ENCODE measurements at places on chromosomes 2 and 18. TPM values are rescaled to one million over a fixed set of nuclear protein-coding genes. Genes with fewer than 3 reads are reported as not detected.
A peak's percentile ranks its signal among the peaks of the same experiment; 100 is the strongest.

DNA sequence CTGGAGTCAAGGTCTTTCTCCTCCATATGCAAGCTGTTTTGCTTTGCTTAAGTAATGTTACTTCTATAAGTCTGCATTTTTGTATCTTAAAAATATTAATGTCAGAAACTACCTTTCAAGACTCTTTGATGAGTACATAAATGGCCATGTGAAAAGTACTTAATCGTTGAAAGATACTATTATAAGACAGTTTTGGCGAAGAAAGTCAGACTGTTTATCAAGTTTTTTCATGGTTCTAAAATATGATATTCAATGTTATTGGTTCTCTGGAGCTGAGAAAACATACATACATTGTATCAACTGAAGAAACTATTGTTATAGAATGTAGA lies 25.1 kb downstream of the FBXO48 start:
- DNase-seq, result no peak
- peaks cover 46% of the 10 kb centered on the region for H3K4me1 ChIP-seq
- no peaks in the 10 kb centered on the region for H3K27me3 ChIP-seq
- peak overlapping the region; percentile 95 for H3K27ac ChIP-seq
- H3K4me3 ChIP-seq, result no peak overlapping the region

DNA sequence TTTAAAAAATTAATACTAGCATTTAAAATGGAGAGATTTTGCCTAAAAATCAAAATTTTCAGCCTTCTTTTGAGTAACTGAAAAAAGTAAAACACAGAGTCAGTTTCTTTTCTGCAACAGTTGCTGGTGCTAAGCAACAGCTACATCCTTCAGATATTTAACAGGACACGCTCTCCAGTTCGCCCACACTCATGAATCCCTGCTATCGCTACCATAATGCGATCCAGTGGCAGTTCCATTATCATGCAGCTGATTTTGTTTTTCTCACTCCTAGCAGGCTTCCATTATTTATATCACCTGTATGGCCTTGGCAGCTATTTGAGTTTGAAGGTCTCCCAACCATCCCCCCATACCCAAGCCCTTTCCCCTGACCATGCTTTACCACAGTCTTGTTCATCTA lies 93.1 kb upstream of the NCKAP5 start:
- no peak overlapping the region for H3K4me3 ChIP-seq
- no peak for DNase-seq
- no peaks in the 10 kb centered on the region for H3K36me3 ChIP-seq
- H3K27me3 ChIP-seq, result peaks cover 2% of the 10 kb centered on the region
- no peaks in the 10 kb centered on the region for H3K4me1 ChIP-seq
- H3K27ac ChIP-seq, result no peak overlapping the region

DNA sequence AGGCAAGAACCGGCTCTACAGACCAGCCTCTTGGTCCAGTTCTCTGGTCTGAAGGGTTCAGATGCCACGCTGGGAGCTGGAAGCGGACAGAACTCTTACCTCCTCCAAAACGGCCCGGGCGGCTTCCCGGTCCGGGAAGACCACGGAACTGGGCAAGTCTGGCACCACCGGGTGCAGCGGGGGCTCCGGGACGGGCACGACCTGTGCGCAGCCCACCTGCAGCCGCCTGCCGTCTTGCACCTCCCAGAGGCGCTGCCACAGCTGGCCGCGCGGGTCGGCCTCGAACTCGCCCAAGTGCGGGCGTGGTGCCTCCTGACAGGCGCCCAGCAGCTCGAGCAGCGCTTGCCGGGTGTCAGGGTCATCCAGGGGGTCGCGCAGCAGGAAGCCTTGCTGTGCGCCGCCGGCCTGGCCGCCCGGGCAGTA lies 773 bp downstream of the CMPK2 start:
- no peak overlapping the region for H3K27ac ChIP-seq
- peak overlapping the region; percentile 64 for H3K4me3 ChIP-seq
- DNase-seq, result no peak
- peaks cover 13% of the 10 kb centered on the region for H3K36me3 ChIP-seq

DNA sequence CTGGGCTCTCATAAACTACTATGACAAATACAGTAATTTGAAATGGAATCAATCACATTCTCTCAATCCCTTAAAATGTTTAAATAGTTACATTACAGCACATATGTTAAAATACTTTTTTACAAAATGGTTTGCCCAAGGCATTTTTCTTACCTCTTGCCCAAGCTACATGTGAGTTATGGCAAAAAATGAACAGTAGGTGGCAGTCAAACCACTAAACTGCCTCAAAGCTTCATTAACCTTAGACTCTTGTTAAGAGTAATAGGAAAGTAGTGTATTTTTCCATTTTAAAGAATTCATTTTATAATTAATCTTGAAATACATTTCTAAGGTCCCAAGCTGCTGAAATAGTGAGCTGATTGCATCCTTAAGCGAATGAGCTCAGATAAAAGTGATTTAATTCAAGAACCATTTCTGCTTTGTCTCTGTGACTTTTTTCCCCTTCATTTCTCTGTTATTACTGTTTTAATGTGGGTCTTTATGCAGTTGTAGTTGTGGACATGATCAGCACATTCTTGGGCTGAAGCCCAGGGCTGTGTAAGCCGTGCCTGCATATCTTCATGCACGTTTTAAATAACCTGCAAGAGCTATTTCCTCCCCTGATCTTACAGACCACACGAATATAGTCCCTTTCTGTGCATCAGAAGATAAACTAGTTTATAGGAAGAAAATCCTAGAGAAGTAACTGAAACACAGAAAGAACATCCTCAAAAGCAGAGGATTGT lies 311.8 kb downstream of the LNPK start:
- H3K27me3 ChIP-seq, result peaks cover 1% of the 10 kb centered on the region
- no peaks in the 10 kb centered on the region for H3K36me3 ChIP-seq
- no peak overlapping the region for H3K4me3 ChIP-seq
- H3K27ac ChIP-seq, result no peak overlapping the region
- DNase-seq, result no peak
- H3K4me1 ChIP-seq, result no peaks in the 10 kb centered on the region

DNA sequence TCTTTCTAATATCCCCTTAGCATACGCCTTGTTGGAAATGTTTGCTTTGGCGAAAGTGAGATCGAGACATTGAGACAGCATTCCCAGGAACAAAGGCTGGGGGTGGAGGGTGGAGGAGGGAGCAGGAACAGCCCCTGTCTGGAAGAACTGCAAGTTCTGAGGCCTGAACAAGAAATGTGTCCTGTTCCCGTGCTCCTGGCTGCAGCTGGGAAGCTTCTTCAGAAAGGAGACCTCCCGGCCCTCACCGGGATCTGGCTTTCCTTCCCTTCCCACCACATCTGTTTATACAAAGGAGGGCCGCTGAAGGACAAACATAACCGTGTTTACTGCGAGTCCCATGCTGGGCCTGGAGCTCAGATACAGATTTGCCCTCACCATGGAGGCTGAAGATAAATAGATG lies 35.9 kb downstream of the AFF3 start:
- H3K4me3 ChIP-seq, result peak overlapping the region; percentile 89
- peaks cover 39% of the 10 kb centered on the region for H3K36me3 ChIP-seq
- H3K4me1 ChIP-seq, result peaks cover 58% of the 10 kb centered on the region
- H3K27ac ChIP-seq, result peak overlapping the region; percentile 91

- no peaks in the 10 kb centered on the region for H3K27me3 ChIP-seq
- DNase-seq, result no peak
- H3K4me1 ChIP-seq, result peaks cover 11% of the 10 kb centered on the region
Observed at GRCh38 chr18:32707147-32707546, 65.7 kb downstream of the KLHL14 start.

GRCh38 chr2:229164545-229165249 lies 106.4 kb downstream of the PID1 start:
- DNase-seq, result no peak
- H3K36me3 ChIP-seq, result no peaks in the 10 kb centered on the region
- no peak overlapping the region for H3K27ac ChIP-seq
- H3K4me3 ChIP-seq, result no peak overlapping the region
- H3K4me1 ChIP-seq, result no peaks in the 10 kb centered on the region

DNA sequence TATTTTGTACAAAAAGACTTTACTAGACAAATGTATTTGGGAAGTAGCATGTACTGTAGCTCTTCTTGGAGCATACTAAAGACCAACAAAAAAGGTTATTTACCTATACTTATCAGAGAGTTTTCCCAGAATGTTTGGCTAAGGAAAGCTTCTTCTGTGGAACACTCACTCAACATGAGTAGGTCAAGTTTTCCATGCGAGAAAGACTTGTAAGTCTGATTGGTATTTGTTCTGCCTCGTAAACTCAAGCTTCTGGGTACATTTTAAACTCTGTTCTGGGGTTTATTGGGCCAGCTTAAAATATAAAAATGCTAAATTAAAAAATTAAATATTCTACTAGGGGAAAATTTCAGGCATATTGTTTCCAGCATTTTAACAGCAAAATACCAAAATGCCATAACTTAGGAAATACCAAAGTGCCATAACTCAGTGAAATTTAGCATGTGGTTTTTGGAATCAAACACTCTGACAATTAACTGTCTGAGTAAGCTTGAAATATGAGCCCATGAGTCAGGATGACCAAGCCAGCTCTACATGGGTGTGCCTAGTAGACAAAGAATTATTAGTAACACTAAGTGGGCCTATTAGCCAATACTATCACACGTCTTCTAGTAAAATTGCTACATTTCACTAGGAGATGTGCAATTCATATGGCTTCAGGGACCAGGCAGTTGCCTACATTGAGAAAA lies 47.3 kb upstream of the SERPINE2 start:
- H3K27ac ChIP-seq, result no peak overlapping the region
- H3K27me3 ChIP-seq, result peaks cover 14% of the 10 kb centered on the region
- no peaks in the 10 kb centered on the region for H3K4me1 ChIP-seq
- DNase-seq, result no peak
- no peaks in the 10 kb centered on the region for H3K36me3 ChIP-seq

DNA sequence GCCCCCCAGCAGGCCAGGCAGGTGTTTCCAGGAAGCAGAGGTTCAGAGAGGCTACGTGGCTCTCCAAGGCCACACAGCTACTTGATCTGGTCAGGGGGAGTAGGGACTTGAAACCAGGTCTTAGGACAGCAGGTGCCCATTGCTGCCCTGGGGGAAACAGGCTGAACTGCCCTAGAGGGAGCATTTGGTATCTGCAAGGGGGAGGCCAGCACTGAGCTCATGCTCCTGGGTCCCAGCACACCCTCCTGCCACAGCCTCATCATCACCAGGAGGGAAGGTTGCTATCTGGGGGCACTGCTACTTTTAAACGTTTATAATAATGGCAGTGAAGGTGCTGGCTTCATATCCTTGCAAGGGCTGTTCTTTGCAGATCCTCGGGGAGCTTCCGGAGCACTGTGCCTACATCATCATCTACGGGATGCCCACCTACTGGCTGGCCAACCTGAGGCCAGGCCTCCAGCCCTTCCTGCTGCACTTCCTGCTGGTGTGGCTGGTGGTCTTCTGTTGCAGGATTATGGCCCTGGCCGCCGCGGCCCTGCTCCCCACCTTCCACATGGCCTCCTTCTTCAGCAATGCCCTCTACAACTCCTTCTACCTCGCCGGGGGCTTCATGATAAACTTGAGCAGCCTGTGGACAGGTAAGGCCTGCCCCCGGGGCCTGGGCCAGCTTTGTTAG lies 36.1 kb downstream of the ABCG8 start:
- no peak overlapping the region for H3K4me3 ChIP-seq
- H3K36me3 ChIP-seq, result no peaks in the 10 kb centered on the region
- no peak for DNase-seq
- peaks cover 6% of the 10 kb centered on the region for H3K4me1 ChIP-seq

GRCh38 chr2:181724662-181725061 lies 44.3 kb upstream of the NEUROD1 start:
- no peak overlapping the region for H3K27ac ChIP-seq
- H3K27me3 ChIP-seq, result peaks cover 8% of the 10 kb centered on the region
- no peak overlapping the region for H3K4me3 ChIP-seq
- H3K4me1 ChIP-seq, result no peaks in the 10 kb centered on the region
- H3K36me3 ChIP-seq, result no peaks in the 10 kb centered on the region

VSNL1 gene
- total RNA-seq, result not detected

NRP2 gene
- total RNA-seq, result 10.2 TPM

COLEC11 gene
- total RNA-seq, result not detected

TRAPPC8 gene
- 62.9 TPM for total RNA-seq

All from activated B cell treated with CpG ODN at 0.5 μM for 24 hours (primary cell).